Panc1 (cell line): ENCODE measurements at places on chromosomes 4 and X. TPM values are rescaled to one million over a fixed set of nuclear protein-coding genes. Genes with fewer than 3 reads are reported as not detected.

DNA sequence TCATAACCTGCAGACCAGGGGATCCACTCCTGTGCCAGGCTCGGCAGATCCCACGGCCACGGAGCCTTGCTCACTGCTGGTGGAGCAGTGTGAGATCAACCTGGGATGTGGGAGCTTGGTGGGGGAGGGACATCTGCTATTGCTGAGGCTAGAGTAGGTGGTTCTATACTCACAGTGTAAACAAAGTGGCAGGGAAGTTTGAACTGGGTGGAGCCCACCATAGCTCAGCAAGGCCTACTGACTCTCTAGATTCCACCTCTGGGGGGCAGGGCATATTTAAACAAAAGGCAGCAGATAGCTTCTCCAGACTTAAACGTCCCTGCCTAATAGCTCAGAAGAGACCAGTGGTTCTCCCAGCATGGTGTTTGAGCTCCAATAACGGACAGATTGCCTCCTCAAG lies 54.7 kb upstream of the EPHA5 start:
- DNase-seq, result no peak
- H3K27me3 ChIP-seq, result no peaks in the 10 kb centered on the region
- H3K4me1 ChIP-seq, result no peaks in the 10 kb centered on the region

DNA sequence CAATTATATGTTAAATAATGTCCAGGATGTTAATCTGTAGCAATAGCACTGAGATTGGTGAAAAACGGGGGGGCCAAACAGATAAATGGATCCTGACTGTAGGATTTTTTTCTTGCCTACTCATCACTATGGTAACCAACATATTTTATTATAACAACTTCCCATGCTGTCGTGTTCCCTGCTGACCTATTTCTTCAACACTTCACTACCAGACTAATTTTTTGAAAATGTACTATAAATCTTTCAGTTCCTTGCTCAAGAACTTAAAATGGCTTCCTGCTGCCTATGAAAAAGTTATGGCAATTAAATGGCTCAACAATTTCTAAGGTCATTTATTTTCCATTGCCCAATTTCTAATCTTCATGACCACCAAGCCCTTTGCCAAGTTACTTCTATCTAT lies 38.9 kb upstream of the CFAP47 start:
- no peak overlapping the region for H3K4me3 ChIP-seq
- H3K27me3 ChIP-seq, result no peaks in the 10 kb centered on the region
- no peak for DNase-seq
- no peak overlapping the region for H3K27ac ChIP-seq
- no peaks in the 10 kb centered on the region for H3K36me3 ChIP-seq

DNA sequence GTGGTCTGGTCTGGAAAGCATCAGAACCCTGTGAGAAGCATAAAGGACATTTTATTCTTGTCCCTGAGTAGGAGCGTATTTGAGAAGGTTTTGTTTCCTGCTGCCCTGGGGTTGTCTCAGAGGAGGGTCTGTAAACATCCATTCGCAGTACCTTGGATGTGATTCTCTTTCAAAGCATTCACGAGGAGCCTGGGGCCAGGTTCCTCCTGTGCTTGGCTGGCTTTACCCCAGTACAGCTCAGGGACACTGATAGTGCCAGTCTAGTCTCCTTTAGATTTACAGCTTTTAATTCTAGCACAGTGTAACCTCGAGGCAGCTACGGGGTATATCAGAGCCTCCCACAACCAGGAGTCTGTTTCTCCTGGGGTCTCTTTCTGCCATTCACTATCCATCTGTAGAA lies 2.7 kb downstream of the CLRN2 start:
- no peak for DNase-seq
- H3K36me3 ChIP-seq, result no peaks in the 10 kb centered on the region
- H3K4me1 ChIP-seq, result peaks cover 3% of the 10 kb centered on the region; the same call in 1 of the 2 replicates
- no peaks in the 10 kb centered on the region; the same call in 1 of the 2 replicates for H3K27me3 ChIP-seq
- H3K27ac ChIP-seq, result no peak overlapping the region

DNA sequence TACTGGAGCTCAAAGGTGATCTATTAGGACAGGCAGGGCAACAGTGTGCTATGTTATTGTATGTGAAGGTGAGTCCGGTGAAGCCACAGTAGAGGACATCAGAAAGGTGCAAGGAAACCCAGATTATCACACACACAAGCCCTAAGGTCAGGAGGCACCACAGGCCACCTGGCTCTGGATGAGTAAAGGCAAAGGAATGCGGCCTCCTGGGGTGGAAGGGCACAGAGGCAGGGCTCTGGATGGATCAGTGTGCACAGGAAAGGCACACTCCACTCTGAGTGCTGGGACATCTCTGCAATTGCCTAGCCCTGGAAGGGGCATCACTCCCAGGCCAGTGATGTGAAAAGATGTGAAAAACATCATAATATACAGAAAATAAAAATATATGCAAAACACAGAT lies 683.5 kb downstream of the TRIML1 start:
- no peaks in the 10 kb centered on the region for H3K27me3 ChIP-seq
- H3K4me3 ChIP-seq, result no peak overlapping the region
- no peaks in the 10 kb centered on the region for H3K36me3 ChIP-seq
- DNase-seq, result no peak

DNA sequence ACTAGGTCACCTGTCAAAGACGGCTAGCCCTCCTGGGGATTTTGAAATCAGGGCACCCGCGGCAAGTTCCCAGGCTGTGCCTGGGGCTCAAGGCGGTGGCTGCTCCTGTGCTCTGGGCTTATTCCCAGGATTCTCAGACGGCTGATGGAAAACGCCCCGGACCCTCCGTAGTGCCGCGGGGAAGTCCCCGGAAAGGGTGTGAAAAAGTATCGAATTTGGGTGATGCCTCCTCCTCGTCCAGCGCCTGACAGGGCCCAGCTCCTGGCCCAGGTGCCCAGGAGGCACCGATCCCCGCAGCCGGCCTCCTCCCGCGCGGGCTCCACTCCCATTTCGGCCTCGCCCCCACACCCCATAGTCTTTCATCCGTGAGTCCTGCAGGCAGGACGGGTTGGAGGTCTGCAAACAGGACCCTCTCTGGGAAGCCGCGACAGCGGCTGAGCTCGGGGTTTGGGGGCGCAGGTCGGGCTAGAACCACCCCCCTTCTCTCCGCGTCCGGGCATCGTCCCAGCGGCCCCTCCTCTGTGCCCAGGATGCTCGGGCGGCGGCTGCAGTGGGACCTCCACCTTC lies 1.1 kb upstream of the NSG1 start:
- no peaks in the 10 kb centered on the region for H3K36me3 ChIP-seq
- DNase-seq, result no peak
- no peaks in the 10 kb centered on the region; the same call in 1 of the 2 replicates for H3K4me1 ChIP-seq
- peaks cover 2% of the 10 kb centered on the region; the same call in 1 of the 2 replicates for H3K27me3 ChIP-seq
- H3K27ac ChIP-seq, result no peak overlapping the region

GRCh38 chrX:35890699-35891098 lies 28.8 kb upstream of the CFAP47 start:
- H3K27me3 ChIP-seq, result no peaks in the 10 kb centered on the region
- no peak overlapping the region for H3K27ac ChIP-seq
- DNase-seq, result peak; percentile 0

DNA sequence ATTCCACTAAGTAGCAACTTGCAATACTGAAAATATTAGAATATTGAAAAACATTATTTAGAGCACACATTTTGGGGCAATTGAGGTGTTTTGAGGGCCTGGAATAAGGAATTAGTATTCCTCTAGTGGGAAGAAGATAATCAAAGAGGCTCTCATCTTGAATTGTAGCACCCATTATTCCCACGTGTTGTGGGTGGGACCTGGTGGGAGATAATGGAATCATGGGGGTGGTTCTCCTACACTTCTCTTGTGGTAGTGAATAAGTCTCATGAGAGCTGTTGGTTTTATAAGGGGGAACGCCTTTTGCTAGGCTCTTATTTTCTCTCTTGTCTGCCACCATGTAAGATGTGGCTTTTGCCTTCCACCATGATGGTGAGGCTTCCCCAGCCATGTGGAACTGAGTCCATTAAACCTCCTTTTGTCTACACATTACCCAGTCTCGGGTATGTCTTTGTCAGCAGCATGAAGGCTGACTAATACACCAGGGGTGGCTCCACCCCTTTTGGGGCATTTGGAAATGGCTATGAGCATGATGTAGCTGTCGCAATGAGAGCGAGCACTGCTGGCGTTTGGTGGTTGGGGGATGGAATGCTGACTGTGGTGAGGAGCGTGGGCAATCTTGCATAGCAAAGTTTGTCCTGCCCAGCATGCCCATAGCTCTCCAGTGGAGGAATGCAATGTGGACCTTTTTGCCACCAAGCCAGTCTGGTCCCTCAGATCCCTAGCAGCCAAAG lies 308.2 kb downstream of the FRMPD4 start:
- DNase-seq, result no peak
- no peaks in the 10 kb centered on the region for H3K36me3 ChIP-seq
- H3K4me3 ChIP-seq, result no peak overlapping the region
- H3K27me3 ChIP-seq, result no peaks in the 10 kb centered on the region
- no peaks in the 10 kb centered on the region for H3K4me1 ChIP-seq
- H3K27ac ChIP-seq, result no peak overlapping the region

- no peak overlapping the region for H3K27ac ChIP-seq
- no peaks in the 10 kb centered on the region for H3K4me1 ChIP-seq
- H3K27me3 ChIP-seq, result no peaks in the 10 kb centered on the region
- no peaks in the 10 kb centered on the region for H3K36me3 ChIP-seq
Observed at GRCh38 chr4:130073145-130073790, 977.3 kb downstream of the C4orf33 start.

GRCh38 chr4:47801481-47802002 lies 36.3 kb downstream of the CORIN start:
- H3K4me1 ChIP-seq, result no peaks in the 10 kb centered on the region
- DNase-seq, result no peak
- no peaks in the 10 kb centered on the region for H3K36me3 ChIP-seq
- no peaks in the 10 kb centered on the region for H3K27me3 ChIP-seq
- no peak overlapping the region for H3K27ac ChIP-seq

DNA sequence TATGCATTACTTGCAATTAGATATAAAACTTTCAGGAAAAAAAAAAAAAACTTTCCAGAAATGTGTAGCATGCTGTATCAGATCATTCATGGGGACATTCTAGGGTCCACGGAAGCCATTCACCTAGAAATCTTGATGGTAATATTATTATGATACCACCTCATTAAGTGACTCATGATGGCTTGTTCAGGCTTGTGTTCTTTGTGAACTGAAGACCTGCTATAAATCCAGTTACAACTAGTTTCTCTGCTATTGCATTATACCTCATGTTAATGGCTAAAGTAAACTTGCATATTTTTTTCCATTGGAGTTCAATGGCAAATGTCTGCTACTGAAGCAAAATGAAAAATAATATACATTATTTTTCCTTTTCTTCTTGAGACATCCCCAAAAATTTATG lies 35.3 kb upstream of the PTPN13 start:
- DNase-seq, result no peak
- H3K4me3 ChIP-seq, result no peak overlapping the region
- no peaks in the 10 kb centered on the region for H3K36me3 ChIP-seq
- H3K27me3 ChIP-seq, result no peaks in the 10 kb centered on the region
- H3K4me1 ChIP-seq, result no peaks in the 10 kb centered on the region
- no peak overlapping the region for H3K27ac ChIP-seq

DNA sequence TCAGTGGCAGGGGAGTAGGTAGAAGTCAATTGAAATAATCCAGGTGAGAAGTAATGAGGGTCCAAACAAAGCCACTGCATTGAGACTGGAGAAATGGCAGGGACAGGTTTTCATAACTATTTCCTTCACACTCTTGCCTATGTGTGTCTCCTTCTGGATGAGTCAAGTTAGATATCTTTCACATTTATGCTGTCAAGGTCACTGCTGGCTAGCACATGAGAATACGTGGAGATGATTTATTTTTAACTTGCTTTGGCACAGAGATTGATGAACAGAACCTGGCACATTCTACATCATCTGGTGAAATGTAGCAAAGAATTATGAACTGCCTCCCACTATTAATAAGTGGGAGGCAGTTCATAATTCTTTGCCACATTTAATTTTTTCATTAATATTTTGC lies 66.7 kb upstream of the BOD1L1 start:
- H3K4me3 ChIP-seq, result no peak overlapping the region
- H3K4me1 ChIP-seq, result no peaks in the 10 kb centered on the region
- no peaks in the 10 kb centered on the region for H3K27me3 ChIP-seq
- no peaks in the 10 kb centered on the region for H3K36me3 ChIP-seq

DNA sequence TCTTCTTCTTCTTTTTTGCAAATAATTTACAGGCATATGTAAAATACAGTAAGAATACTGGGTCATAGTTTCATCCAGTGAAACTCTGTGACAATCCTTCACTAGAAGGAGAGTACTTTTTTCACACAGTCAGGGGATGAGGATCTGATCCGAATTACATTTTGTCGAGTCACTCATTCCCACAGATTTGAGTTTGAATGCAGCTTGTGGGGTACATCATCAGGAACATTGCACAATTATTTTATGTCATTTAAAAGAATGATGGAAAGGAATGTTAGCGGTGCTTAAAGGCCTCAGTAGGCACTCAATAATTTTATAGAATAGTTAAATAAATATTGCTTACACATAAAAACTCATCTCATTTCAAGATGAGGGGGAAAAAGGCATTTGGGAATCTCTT lies 88.6 kb downstream of the CHRNA9 start:
- no peaks in the 10 kb centered on the region for H3K4me1 ChIP-seq
- no peak overlapping the region for H3K4me3 ChIP-seq
- no peaks in the 10 kb centered on the region for H3K36me3 ChIP-seq
- no peaks in the 10 kb centered on the region for H3K27me3 ChIP-seq
- DNase-seq, result no peak
- no peak overlapping the region for H3K27ac ChIP-seq

- no peaks in the 10 kb centered on the region for H3K27me3 ChIP-seq
- no peaks in the 10 kb centered on the region for H3K4me1 ChIP-seq
- H3K27ac ChIP-seq, result no peak overlapping the region
- no peak for DNase-seq
Observed at GRCh38 chr4:4950561-4951290, 68.5 kb downstream of the CYTL1 start.

GRCh38 chrX:68902706-68903504 lies 74.1 kb downstream of the EFNB1 start:
- no peak overlapping the region for H3K4me3 ChIP-seq
- no peaks in the 10 kb centered on the region for H3K27me3 ChIP-seq
- DNase-seq, result no peak

DNA sequence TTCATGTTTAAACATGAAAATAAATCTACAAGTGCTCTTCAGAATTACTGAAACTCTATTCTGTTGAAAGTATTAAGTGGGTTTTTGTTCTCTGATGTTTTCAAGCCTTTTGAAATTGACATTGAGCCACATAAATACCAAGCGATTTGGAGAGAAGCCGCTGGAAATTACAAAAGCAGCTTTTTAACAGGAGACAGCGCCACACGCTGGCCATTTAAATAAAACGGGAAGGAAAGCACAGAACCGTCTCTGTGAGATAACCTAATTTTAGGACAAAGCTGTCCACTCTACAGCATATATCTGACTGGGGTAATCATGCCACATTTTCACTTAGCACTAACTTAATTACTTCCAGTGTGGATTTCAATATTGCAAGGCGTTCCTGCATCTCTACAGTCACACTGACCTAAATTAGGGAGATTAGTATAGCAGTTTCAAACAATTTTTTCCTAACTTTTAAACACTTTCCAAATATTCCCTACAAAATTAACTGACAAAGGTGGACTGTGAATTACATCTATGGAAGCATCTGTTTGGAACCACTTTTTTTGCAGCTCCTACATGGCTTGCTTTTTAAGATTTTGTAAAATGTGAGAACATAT lies 6.8 kb upstream of the ANOS1 start:
- no peaks in the 10 kb centered on the region for H3K27me3 ChIP-seq
- no peaks in the 10 kb centered on the region for H3K36me3 ChIP-seq
- DNase-seq, result no peak
- H3K27ac ChIP-seq, result no peak overlapping the region
- no peak overlapping the region for H3K4me3 ChIP-seq

The MAGEB1 gene
- total RNA-seq, result not detected

The DDIT4L gene
- total RNA-seq, result not detected

The PF4V1 gene
- 0.51 TPM for total RNA-seq

The MAGED2 gene
- 69.5 TPM for total RNA-seq

The DIPK2B gene
- not detected for total RNA-seq

The RBMXL3 gene
- not detected for total RNA-seq

The GPRASP2 gene
- total RNA-seq, result 7.4 TPM

The PHEX gene
- 0.23 TPM for total RNA-seq
